ENCODE measurements at places on chromosomes 2 and 18.

DNA sequence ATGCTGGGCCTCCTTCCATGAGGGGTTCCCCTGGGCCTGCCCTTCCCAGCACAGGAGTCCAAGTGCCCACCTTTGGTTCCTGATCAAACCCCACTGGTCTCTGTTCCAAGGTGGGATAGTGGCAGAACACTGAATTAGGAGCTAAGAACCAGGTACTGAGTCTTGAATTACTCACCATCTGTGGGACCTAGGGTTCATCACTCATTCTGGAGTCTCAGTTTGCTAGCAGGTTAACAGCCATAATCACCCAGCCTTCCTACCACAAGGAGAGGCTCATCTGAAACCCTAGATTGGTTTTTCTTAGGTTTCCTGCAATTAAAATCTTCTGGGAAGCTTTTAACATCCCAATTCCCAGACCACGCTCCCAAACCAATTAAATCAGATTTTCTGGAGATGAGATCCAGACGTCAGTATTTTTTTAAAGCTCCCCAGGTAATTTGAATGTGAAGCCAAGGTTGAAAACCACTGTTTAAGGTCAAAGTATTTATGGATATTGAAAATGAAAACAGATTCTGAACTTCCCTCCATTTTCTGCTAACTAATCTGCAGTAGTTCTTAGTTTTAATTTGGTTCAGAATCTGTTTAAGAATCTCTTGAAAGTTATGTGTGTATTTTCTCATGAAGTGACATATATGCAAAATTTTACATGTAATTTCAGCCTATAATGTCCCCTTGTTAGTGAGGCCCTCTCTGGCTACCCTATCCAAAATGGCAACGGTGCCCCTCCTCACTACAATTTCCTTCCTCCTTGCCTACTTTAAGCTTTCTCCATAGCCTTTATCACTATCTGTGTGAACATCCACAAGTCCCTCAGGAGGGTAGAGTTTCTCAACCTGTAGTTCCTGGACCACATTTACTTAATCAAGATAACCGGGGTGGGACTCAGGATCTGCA is 166.5 kb upstream of the CXCR4 start:
- DNase-seq: no peak

- no peak for DNase-seq
These were observed 307.6 kb upstream of the CDH20 start for GRCh38 chr18:61025596-61025995.

DNA sequence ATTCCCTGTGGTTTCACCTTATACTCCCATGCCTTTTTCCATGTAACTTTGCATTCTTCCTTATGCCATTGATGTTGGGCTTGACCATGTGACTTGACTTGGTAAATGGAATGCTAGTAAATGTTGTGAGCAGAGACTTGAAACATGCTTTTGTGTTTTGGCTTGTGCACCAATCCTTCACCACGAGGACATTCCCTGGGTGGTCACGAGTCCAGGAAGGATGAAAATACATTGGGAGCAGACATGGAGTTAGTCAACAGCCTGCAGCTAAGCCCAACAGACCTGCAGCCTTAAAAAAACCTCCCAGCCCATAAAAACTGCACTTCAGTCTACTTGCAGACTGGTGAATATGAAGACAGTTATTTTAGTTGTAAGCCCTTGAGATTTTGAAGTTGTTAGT is 116.5 kb upstream of the SPATS2L start:
- DNase-seq: no peak

GRCh38 chr2:190929919-190930318 is 49.3 kb downstream of the GLS start:
- DNase-seq: no peak

DNA sequence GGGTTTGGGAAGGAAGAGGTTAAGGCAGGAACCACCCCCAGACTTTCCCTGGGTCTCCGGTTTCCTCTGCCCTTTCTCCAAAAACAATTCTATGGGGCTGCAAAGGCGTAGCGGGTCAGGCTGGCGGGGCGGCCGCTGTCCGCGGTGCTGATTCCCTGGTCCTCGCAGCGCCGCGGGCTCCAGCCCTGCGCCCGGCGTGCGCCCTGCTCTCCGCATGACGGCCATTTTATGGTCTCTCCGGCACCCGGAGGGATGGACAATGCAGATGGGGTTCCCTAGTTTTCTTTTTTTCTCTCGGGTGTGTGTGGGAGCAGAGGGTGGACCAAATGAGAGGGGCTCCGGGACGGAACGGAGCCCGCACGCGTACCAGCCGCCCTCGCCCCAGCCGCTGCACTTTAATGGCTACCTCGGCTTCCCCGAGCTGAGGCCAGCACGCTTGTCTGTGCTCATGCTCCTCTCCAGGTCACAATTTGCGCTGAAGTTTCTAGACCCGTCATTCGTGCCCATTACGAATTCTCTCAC is 1.6 kb downstream of the ST8SIA3 start:
- DNase-seq: no peak

DNA sequence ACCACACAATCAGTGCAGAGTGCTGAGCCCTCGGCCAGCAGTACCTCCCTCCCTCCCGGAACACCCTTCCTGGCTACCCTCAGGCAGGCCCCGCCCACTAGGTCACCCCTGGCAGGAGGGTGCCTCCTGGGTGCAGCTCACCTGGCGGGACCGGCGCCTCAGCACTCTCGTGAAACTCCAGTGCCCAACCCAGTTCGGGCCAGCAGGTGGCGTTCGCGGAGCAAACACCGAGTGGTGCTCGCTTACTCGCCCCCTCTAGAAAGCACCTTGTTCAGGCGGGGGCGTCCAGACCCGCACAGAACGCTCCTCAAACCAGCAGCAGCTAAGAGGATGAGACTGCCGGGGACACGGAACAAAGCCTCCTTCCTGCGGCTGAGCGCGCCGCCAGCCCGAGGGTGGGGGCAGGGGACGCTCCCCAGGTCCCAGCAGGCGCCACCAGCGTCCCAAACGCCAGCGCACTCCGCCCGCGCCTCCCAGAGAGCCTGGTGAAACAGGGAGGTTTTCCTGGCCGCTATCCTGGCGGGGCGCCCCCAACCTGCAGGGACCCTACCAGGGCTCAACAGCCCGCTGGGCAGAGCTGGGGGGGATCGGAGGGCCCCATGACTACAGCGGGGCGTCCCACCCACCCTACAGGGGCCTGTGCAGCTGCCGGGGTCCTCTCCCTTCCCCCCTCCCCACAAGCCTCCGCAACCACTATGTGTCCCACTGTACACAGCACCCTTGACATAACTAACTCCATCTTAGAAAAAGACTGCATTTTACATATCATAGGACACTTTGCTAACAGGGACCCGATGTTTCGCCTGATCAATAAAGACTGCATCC is 44.7 kb downstream of the MRPS5 start:
- DNase-seq: no peak

- no peak for DNase-seq
These were observed 17.5 kb downstream of the SERTAD2 start for GRCh38 chr2:64635976-64636911.

DNA sequence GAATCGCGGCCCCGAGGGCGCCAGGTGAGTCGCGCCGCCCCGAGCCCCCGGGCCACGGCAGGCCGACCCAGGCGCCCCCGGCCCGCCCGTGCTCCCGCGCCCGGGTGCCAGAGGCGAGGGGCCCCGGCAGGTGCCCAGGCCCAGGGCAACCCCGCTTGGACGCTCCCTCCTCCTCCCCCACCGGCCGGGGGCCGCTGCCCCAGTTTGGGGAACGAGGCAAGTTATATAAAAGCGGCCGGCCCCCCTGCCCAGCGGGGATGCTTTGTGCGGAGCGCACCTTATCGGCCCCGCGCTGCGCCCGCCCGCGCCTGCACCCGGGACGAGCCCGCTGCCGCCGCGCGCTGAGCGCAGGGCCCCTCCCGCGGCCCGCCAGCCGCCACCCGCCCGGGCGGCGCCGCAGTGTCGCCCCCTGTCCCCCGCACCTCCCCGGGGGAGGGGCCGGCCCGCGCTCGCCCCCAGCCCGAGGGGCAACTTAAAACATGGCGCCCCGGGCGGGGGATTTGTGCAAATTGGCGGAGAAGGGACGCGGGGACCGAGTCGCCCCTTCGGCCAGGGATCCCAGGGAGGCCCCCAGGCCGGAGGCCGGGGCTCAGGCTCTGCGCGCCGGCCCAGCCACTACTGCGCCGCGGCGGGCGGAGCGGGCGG is 639 bp downstream of the EPB41L3 start:
- no peak for DNase-seq

DNA sequence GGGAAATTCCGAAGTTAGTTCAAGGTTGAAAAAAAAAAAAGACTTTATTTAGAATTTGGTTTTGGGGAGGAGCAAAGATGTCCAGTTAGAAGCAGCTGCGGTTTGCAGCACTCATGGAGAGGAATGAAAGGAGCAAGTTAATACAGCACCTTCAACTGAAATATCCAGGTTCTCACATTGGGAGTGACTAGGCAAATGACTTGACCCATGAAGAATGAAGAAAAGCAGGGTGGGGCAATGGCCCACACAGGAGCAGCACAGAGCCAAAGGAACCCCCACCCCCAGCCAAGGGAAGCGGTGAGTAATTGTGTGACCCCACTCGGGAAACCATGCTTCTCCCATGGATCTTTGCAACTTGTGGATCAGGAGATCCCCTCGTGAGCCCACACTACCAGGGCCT is 32.8 kb downstream of the ZNF892 start:
- no peak for DNase-seq

- DNase-seq: no peak
These were observed 109.1 kb downstream of the CDK15 start for GRCh38 chr2:201915446-201915845.

- no peak for DNase-seq
These were observed 89.2 kb upstream of the MSH2 start for GRCh38 chr2:47313728-47314127.

DNA sequence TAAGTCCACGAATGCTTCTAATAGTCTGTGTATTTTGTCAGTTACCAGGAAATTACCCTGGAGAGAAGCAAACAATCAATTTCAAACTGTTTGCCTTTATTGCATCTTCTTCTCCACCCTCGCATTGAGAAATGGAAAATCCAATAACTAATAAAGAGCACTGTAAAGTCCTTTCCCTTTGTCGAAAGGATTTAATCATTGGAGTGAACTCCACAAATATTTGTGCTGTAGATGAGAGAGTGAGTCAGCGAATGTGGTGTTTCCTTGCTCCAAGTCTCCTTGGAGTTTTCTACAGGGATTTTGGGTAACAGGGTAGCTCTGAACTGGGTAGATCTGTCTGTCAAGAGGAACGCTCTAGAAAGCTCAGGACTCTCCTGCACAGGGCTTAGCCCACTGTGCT is 240.2 kb downstream of the KCNS3 start:
- no peak for DNase-seq

DNA sequence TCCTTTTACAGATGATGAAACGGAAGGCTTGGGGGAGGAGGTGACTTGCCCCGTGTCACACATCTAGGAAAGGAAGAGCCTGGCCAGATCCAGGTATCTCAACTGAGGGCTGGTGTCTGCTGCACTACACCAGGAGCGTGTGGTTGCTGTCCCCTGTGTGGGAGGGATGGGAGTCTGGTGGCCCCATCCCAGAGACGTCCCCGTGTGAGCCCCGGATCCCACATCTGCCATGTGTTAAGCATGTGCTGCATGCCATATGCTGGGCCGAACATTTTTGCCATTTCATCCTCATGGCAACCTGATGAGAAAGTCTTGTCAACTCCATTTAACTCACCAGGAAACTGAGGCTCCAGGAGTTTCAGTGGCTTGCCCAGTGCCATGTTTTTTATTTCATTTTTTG is 4.2 kb downstream of the GAREM2 start:
- no peak for DNase-seq

DNA sequence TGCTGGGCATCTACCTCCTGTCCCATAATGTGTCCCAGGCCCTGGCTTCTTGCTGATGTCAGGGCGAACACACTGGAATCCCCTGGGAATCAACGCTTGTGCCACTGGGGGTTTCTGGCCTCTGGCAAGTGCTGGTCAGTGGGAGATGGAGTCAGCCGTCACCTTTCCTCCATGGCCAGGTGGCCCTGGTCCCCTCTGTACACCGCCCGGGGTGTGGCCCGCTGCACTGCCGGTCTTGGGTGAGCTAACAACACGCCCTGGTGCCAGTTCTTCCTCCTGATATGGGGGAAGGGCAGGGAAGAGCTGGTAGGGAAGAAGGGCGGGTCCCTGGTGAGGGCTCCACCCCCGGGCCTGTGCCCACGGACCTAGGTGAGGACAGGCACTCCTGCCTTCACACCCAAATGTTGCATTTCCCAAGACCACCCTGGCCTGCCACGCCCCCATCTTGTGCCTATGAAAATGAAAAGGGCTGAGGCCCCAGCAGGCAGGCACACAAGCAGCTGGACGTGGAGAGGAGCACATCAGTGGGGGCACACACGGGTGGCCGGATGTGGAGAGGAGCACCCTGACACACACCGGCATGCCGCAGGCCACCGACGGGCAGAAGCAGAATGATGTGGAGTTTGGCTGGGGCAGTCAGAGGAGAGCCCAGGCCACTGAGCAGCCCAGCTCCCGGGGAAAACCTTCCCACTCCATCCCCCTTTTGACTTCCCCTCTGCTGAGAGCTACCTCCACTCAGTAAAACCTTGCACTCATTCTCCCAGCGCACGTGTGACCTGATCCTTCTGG is 140.5 kb downstream of the ASB1 start:
- DNase-seq: no peak

GRCh38 chr2:112665113-112665780 is 19.5 kb downstream of the SLC20A1 start:
- no peak for DNase-seq

GRCh38 chr2:139201516-139201915 is 421.3 kb upstream of the NXPH2 start:
- no peak for DNase-seq

DNA sequence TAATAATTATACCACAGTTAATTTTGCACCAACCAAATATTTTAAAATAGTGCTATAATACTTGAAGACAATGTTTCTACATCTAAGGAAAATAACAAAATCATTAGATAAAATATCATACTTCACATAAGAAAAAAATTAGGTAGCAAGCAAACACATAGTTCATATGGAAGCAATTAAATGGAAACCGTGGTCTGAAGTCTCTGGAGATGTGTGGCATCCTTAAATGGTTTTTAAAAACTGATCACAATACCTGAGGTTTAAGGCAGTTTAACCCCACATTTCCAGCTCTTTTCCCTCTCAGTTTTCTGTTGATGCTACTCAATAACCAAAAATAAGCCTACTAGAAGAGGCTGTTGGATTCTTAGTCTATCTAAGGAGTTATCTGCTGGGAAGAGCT is 71.3 kb downstream of the ASXL2 start:
- DNase-seq: no peak

- DNase-seq: no peak
These were observed 28.5 kb upstream of the DOCK10 start for GRCh38 chr2:225070811-225071210.

DNA sequence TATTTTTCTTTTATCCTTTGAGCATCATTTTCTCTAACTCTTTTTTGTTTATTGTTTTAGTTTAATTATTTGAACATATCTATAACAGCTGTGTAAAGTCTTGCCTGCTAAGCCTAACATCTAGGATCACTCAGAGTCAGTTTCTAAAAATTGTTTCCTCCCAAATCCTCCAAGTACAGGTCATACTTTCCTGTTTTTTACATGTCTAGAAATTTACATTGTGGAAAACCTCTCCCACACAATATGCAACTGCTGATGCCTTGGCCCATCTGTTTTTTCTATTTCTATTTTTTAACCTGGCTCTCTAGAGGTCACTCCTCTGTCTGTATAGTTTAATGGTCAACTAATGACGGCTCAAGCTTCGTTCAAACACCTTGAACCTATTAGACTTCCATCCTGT is 261.0 kb downstream of the HRH4 start:
- no peak for DNase-seq

- DNase-seq: no peak
These were observed 217.3 kb downstream of the VAPA start for GRCh38 chr18:10131081-10131459.

All from vagina (tissue), 2 donors.